ENCODE measurements at places on chromosomes 1 and 21.
A peak's percentile ranks its signal among the peaks of the same experiment; 100 is the strongest.

DNA sequence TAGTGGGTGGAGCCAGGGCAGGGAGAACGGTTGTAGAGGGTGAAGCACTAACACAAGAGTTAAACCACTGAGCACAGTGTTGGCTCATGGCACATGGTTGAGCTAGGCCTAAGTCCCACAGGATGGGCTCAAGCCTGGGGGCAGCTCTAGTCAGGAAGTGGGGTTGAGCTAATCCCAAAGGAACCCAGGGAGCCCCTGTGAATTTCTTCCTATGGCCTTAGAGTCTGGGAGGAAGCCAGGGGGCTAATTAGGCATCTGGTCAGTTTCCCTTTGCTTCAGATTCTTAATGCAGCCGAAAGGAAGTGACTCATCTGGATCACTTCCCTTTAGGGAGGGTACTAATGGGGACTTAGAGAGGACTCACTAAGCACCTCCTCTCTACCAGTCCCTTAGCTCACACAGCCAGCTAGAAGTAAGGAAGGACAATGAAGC is 10.1 kb downstream of the CFAP45 start:
- DNase-seq, result no peak

DNA sequence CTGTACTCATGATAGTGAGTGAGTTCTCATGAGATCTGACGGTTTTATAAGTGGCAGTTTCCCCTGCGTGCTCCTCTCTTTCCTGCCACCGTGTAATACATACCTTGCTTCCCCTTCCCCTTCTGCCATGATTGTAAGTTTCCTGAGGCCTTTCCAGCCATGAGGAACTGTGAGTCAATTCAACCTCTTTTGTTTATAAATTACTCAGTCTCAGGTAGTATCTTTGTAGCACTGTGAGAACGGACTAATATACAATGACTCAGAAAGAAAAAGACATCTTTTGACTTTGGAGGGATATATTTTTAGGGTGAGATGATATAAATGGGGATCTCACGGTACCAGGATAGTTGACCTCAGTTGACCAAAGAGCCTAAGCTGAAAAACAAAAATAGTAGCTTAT is 74.7 kb upstream of the BACH1 start:
- DNase-seq, result no peak

DNA sequence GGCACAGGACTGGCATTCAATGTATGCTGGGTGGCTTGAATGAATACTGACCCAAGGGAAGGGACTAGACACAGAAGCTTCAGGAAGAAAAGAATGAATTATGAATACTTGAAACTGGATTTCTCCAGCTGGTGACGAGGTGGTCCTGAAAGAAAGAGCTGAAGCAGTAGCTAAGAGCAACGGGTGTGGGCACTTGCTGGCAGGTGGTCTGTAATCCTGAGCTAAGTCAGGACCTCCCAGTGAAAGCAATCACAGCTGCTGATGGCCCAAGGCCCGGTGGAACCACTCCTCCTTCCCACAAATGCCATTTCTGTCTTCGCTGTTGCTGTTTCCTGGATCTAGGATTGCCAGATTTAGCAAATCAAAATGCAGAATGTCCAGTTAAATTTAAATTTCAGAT is 47.0 kb downstream of the NEK2 start:
- DNase-seq, result no peak

- DNase-seq, result peak; percentile 86
Measured at GRCh38 chr1:229227298-229227919, 43.5 kb upstream of the RAB4A start.

DNA sequence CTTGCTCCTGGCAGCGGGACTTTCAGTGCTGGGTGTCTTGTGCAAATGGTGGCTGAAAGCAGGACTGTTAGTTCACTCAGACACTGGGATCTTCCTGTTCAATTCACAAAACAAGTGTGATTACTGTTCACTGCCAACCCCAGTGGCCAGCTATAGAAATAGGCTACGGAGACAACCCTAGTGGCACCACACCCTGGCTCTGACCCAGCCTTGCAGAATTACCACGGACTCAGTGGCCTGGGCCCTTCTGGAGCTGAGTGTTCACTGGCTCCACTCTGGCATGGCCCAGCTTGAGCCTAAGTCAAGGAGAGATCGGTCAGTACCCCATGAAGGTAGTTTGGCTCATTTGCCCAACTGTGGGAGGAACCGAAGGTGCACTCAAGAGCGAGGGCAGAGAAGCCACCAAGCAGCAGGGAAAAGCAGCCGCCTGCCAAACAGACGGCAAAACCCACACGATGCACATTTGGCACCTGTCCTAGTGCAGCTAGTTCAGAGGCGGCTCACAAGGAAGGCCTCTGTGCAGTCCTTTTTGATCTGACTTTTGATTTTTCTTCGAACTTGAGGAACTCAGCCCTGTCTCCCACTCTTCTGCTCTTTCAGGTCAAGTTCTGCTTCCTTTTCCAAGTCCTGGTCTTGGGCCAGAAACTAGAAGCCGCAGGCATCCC is 5.9 kb downstream of the KIAA2013 start:
- DNase-seq, result peak; percentile 41

- DNase-seq, result no peak
Measured at GRCh38 chr1:210516697-210517459, 188.2 kb downstream of the HHAT start.

GRCh38 chr1:153734396-153735089 is 6.7 kb downstream of the INTS3 start:
- DNase-seq, result no peak

DNA sequence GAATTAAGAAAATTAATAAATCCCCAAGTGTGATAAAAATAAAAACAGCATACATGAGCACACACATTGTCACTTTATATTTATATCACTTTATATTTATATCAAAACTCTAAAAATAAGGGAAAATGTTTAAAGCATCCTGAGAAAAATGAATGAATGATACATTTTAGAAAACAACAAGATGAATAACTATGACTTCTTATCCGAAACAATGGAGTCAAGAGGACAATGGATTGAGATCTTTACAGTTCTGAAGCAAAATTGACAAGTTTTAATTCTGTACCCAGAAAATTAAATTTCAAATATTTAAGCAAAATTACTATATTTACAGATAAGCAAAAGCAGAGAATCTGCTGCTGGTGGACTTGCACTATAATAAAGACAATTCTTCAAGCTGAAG is 512.6 kb downstream of the MRPL39 start:
- DNase-seq, result no peak

DNA sequence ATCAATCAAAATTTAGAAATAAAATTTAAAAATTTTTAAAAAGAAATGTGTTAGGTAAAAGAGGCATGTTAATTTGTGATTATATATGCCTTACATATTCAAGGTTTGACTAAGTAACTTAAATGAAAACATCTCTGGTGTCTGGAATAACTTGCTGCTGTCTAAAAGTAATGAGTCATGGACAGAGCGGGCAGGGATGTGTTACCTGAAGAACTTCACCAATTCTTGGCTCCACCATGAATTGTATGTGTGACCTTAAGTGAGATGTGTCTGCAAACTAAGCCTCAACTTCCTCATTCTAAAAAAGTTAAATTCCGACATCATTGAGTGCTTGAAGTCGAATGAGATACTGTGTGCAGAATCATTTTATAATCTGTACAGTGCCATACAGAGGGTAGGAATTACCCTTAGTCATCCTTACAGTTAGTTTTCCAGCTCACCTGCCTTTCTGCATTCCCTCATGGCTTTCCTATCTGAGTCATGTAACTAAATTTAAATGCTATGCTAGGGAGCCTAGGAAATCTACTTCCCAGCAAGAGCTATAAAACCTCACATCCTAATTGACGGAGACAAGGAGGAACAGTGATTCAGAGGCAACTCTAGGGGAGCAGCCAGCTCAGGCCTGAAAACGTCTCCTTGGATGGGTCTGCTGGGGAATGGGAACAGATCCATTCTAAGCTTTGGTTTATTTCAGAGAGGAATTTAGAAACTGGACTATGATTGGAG is 100.7 kb upstream of the TSPAN2 start:
- no peak for DNase-seq

- no peak for DNase-seq
Measured at GRCh38 chr21:16568661-16569060, 838.9 kb downstream of the USP25 start.

DNA sequence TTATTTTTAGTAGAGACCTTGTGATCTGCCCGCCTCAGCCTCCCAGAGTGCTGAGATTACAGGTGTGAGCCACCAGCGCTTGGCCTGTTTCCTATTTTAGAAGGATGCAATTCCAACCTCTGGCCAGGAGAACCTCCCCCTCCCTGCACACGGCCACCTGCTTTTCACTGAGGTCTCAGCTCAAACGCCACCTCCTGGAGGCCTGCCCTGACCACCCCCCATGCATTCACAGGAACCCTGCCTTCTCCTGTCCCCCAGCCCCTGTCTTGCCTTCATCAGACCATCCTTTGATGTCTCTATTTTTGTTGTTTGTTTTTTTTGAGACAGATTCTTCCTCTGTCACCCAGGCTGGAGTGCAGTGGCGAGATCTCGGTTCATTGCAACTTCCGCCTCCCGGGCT is 2.3 kb downstream of the SRM start:
- no peak for DNase-seq

DNA sequence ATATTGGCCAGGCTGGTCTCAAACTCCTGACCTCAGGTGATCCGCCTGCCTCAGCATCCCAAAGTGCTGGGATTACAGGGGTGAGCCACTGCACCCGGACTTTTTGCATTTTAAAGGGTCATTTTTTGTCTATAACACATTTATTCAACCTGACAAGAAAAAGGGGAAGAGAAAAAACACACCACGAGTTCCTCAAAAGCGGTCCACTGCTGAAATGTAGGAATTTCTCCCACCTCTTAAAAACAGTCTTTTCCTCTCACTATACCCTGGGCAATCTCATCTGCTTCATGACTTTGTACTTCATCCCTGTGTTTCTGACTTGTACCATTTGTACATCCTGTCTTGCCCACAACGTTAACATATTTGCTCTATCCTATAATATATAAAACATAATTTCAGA is 413.3 kb upstream of the PTBP2 start:
- DNase-seq, result no peak

GRCh38 chr1:38834221-38834782 is 25.3 kb downstream of the RRAGC start:
- no peak for DNase-seq

GRCh38 chr1:84692391-84692790 is 2.1 kb upstream of the SSX2IP start:
- DNase-seq, result no peak

DNA sequence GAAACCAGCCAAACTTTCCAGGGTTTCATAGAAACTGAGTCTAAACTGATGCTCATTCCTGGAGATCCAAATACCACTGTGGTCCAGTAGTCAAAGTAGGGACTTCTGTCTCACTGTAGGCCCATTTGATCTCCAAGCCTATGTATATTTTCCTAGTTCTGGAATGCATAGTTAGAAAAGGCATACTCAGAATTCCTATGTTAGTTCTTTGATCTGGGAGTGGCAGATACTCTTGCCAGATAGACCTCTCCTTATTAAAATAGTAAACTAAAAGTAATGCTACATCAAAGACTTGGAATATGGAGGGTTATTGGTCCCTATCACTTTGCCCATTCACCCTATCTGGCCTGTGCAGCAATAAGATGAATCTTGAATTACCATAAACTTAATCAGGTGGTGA is 10.4 kb upstream of the SGIP1 start:
- no peak for DNase-seq

DNA sequence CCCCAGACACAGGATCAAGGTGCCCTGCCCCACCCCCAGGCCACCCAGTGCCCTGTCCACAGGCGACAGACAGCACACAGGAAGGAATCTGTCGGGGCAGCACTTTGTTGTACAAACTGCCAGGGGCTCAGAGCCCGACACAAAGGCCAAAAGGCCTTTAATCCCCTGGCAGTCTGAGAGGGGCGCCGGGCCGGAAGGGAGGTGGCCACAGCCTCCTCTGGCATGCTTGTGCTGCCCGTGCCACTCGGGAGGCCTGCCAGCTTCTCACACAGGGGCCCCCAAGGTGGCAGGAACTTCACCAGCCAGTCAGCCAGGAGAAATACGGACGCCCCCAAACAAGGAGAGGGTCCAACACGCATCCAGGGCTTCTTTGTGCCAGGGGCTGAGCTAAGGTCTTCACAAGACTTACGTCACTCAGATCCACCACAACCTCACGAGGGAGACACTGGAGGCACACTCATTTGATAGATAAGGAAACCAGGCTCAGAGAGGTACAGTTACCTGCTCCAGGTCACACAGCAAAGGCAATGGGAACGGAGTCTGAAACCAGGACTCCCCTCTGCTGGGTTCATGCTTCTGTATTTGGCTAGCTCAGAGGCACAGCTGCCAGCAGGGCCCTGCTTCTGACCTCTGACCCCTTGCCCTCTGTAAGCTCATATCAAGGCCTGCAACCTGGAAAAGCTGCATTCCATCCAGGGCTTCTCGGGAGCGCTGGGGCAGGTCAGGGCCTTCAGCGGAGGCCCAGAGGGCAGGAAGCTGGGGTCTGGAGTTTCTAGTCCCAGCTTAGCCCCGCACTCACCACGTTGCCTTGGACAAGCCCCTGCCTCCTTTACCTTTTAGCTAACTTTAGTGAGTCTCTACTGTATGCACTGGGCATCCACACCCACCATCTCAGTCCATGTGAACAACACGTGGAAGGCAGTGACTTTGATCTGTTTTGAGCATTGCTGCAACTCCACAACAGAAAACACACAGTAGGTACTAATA is 34.8 kb downstream of the HSPG2 start:
- DNase-seq, result no peak

GRCh38 chr21:14773777-14774345 is 227.7 kb upstream of the SAMSN1 start:
- peak; percentile 19 for DNase-seq

- DNase-seq, result no peak
Measured at GRCh38 chr1:190453550-190453949, 24.1 kb downstream of the BRINP3 start.

DNA sequence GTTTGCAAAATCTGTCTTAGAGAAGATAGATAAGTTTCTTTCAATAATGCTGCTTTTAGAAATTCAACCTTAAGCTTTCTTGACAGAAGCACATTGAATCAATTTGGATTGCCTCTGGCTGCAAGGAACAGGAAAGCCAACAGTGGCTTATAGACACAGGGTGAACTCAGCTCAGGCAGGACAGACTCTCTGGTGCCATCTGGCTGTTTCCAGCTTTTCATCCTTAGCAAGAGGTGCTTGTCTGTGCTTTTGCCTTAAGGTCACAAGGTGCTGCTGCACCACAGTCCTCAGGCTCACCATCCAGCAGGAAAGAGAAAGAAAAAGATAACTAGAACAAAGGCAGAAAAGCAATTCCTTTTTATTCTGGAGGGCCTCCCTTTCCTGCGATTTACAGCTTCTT is 93.7 kb upstream of the ETS2 start:
- no peak for DNase-seq

DNA sequence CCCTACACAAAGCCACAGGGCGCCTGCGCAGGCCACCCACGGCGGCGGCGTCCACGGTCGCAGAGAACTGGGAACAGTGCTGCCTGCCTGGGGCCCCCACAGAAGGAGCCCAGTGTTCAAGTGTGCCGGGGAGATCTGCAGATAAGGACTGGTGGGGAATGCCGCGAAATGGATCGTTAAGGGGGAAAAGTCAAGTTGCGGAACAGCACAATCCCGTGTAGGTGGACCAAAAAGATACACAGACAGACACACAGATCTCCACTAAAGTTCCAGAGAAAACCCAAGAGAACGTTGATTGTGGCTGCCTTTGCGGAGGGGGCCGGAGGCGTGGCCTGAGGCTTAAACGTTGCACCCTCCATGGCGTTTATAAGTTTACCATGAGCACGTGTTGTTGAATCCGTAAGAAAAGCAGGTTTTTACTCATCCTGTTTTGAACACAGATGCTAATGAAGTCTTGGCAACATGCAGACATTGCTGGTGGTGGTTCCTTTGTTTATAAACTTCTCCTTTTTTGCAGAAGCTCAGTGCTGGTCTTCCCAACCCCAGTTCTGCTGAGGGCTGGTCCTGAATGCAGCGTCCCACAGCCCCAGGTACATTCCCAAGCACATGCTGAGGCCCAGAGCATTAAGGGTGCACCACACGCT is 4.1 kb downstream of the SPATC1L start:
- DNase-seq, result no peak
